GM04504 (cell line): ENCODE measurements at places on chromosomes 3 and 15.
A peak's percentile ranks its signal among the peaks of the same experiment; 100 is the strongest.

- DNase-seq, result no peak
Observed at GRCh38 chr15:66760097-66760967, 58.3 kb downstream of the SMAD6 start.

GRCh38 chr3:79767194-79767904, 449 bp downstream of the ROBO1 start:
- DNase-seq, result no peak

DNA sequence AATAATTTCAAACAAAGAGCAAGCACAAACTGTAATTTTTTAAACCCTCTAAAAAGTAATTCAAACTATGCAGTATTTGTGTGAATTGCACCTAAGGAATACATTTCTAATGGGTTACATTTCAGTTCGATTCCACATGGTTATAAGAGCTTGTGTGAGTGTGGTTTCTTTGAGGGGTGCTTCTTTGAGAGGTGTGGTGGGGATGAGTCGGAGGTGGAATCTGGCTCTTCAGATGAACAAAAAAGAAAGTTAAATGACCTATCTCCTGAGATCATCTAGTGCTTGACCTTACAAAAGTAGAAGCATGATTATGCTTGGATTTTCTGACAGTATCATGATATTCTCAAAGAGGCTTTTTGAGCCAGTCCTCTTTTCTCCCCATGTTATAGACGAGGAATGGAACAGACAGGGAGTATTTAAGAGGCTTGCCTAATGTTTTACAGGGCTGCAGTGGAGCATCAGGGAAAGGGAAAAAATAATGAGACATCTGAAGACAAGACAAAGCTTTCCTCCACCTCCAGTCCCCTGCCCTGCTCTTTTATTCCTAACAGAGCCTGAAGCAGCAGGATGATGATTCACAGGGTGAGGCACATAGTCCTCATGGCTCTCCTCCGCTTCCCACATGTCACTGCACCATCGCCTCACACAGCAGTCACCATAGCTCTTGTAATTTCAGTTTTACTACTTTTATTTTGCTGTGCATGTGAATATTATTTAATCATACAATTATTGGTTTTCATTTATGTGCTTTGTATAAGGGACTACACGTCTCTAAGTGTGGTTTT, 82.0 kb downstream of the LYSMD4 start:
- DNase-seq, result peak; percentile 30

- no peak for DNase-seq
Observed at GRCh38 chr15:98628216-98628615, 20.1 kb upstream of the IGF1R start.

GRCh38 chr3:120623727-120624093, 27.6 kb downstream of the NDUFB4 start:
- DNase-seq, result no peak

- DNase-seq, result no peak
Observed at GRCh38 chr3:169145540-169146178, 517.9 kb downstream of the MECOM start.

DNA sequence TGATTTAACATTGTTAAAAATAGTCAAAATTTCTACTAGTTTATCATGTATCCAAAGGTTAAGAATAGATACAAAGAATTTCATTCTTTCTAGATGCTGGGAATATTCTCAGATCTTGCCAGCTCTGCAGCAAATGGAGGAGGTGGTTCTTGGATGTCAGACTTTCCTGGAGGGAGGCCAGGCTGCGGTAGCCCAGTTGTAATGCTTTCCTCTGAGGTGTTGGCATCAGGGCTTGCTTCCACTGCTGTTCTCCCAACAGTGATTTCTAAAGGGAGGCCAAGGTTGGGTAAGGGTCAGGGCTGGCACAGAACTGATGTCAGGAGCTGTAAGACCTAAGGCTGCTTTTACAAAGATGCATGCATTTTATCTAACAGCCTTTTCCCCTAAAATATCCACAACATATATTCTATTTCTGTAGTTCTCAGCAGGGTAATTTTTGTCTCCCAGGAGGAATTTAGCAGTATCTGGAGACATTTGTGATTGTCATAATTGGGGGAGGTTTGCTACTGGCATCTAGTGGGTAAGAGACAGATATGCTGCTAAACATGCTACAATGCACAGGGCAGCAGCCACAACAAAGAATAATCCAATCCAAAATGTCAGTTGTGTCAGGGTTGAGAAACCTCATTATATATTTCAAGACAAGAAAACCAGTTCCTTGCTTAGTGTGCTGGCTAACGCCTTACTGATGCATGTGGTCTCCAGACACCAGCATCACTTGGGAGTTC, 42.0 kb upstream of the SPTSSB start:
- DNase-seq, result no peak

GRCh38 chr15:66038387-66039116, 169.3 kb downstream of the RAB11A start:
- no peak for DNase-seq

- no peak for DNase-seq
Observed at GRCh38 chr3:46663591-46664135, 29.8 kb downstream of the ALS2CL start.

DNA sequence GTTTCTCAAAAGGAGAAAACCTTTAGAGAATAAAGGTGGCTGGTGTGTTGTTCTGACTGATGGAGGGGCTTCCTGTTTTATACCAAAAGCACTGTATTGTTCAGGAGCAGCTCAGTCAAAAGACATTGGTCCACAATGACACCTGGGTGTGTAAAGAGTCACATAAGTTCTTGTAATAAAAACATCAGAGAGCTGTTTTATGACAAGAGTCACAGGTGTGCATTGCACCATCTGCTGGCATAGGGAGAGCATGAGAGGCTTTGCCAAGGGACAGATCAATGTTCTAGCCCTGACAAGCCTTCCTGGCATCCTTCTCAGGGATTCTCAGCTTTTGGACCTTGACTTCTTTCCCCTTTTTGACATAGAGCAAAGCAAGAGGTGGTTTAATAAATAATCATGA, 20.4 kb downstream of the ARPP21 start:
- no peak for DNase-seq

- no peak for DNase-seq
Observed at GRCh38 chr15:75782926-75783325, 60.3 kb upstream of the UBE2Q2 start.

GRCh38 chr15:74451322-74451721, 9.6 kb downstream of the UBL7 start:
- DNase-seq, result no peak

DNA sequence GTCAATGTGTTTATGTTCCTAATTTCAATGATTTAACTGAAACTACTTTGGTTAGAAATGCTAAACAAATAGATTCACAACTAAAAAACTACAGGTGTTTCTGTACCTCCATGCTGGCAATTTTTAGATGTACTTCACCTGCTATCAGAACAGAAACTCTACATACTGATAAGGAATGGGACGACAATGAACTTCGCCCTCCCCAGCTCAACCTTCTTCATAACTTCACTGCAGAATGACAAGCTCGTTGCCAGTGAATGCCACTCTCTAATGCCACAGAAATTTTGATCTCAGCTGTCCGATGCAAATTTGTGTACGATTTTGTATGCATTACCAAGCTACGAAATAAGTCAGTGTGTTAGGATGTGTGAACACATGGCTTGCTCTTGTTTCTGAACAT, 133.4 kb downstream of the FOXP1 start:
- DNase-seq, result no peak

- no peak for DNase-seq
Observed at GRCh38 chr15:57282686-57283085, 93.6 kb upstream of the CGNL1 start.

DNA sequence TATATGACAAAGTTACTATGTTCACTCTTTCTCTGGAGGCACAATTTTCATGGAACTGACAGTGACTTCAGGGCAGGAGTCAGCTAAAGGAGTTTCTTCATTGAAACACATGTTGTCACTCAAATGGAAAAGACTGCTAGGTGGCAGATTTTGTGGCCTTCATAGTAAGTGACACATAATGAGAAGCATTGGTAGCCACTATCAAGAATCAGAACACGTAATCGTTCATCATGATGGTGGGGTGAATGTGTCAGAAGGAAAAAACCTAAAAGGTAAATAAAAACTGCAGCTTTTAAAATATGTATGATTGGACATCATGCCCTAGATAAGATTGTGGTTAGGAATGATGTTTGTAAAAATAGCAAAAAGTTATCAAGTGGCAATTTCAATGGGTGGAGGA, 1491.0 kb downstream of the SI start:
- no peak for DNase-seq

DNA sequence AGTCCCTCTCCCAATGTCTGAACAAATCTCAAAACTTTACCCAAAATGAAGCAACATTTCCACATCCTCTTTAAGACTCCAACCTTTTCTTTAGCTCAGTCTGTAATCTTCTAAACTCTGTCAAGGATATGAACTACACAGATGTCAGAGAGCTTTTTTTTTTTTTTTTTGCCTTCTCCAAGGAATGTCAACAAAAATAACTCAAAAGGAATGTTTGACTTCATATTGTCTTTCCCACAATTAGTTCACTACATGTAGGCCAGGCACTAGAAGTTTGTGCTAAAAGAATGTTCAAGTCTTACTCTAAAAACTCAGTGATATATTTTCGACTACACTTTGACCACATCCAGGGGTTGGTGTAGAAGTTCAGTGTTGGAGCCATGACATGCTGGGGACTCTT, 37.1 kb downstream of the ADAMTS9 start:
- peak; percentile 52 for DNase-seq

DNA sequence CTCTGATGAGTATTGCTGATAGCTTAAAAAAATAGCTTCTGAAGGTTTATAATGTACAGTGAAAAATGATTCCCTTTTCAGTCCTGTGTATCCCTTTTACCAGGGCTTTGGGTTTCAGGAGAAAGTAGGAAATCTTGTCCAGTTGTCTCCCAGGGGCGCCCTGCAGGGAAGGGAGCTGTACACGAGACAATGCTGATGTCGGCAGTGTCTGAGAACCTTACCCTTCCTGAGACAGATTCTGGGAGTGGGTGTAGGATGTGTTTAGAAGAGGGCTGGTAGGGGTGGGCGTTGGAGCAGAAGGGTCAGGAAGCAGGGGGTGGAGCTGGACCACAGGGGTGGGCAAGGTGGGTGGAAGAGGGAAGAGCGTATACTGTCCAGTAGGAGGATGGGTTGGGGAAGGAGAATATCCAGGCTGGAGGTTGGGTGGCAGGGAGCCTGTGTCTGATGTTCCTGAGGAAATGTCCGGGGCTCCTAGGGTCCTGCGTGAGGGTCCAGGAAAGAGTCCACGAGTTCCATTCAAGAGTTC, 5.6 kb downstream of the THPO start:
- DNase-seq, result no peak

- peak; percentile 66 for DNase-seq
Observed at GRCh38 chr3:109532257-109533216, 195.2 kb upstream of the DPPA4 start.

DNA sequence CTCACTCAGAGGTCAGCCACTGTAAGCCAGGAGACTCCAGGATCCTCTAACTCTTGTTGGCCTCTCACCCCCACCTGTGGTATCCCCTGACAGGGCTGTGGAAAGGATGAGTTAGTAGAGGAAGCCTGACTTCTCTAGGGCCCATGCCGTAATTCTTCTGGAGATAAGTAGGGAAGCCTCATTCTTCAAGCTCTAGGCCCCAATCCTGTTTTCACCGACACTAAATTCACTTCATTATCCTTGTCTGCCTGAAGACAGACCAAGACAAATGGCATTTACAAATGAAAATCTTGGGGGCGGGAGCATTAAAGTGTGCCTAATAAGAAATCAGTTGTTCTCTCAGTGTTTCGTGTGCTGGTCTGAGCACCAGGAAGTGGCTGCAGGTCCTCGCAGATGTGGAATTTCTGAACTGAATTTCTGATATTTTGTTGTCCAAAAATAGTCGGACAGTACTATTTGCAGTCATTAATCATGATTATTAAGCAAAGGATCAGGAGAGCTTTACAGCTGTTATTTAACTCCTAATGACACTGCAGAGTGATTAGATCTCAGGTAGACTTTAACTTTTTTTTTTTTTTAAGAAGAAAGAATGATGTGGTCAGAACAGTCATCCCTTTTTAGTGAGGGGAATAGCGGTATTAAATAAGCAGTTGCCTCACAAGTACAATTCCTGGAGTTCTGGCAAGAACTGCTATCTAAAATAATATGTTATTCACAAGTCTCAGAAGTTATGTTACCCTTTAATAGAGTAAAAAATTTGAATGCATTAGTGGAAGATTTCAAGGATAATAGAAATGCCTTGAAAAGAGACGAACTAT, 58.4 kb downstream of the RBMS3 start:
- DNase-seq, result no peak

DNA sequence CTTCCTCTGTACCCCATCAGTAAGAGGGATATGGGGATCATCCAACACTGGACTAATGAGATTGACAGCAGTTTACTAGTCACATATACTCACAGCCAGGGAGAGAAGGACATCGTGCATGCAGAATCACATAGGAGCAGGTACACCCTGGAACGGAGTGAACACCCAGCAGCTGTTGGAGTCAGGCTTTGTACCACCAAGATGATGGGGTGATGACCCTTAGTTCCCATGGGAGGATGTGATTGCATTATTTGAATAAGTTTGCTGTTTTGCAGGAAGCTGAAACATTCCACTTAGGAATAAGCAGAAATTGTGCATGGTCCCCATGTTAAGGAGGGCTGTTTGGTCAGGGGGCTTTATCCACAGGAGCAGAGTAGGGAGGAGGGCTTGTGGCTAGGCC, 482.7 kb upstream of the PDZRN3 start:
- DNase-seq, result no peak

DNA sequence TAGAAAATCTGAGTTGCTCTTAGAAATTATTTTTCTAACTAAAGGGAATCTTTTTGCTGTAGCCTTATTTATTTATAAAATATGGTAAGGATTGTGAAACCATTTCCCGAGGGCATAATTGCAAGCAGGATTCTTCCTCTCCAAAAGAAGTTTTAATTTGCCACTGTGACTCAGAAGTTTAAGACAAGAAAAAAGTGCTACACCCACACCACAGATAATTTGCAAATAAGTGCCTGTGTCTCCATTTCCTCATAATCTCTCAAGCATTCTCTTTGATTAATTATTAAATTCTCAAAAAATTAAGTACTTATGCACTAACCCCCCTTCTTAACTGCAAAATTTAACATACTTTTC, 43.6 kb downstream of the RASA2 start:
- peak; percentile 61 for DNase-seq

GRCh38 chr3:13015286-13016082, 57.7 kb downstream of the IQSEC1 start:
- DNase-seq, result no peak

GRCh38 chr3:37768107-37768809, 93.4 kb upstream of the CTDSPL start:
- no peak for DNase-seq

DNA sequence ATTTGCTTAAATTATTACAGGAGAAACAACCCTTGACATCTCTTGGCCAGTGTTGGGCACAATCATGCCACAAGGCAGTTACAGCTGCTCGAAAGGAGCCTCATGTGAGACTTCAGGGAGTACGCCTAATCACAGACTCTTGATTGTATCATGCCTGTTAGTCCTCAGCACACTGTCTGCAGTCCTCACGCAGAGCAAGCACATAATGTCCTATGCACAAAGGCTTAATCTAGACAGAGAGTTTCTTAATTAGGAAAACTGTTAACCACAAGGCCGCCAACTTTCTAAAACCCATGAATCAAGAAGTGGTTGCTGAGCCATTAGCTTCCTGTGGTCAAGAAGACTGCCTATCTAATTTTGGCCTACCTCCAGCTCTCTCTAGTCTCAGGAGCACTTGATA, 172.0 kb downstream of the UNC13C start:
- no peak for DNase-seq
